ENCODE measurements at places on chromosomes 2 and 18. TPM values are rescaled to one million over a fixed set of nuclear protein-coding genes. Genes with fewer than 3 reads are reported as not detected.

DNA sequence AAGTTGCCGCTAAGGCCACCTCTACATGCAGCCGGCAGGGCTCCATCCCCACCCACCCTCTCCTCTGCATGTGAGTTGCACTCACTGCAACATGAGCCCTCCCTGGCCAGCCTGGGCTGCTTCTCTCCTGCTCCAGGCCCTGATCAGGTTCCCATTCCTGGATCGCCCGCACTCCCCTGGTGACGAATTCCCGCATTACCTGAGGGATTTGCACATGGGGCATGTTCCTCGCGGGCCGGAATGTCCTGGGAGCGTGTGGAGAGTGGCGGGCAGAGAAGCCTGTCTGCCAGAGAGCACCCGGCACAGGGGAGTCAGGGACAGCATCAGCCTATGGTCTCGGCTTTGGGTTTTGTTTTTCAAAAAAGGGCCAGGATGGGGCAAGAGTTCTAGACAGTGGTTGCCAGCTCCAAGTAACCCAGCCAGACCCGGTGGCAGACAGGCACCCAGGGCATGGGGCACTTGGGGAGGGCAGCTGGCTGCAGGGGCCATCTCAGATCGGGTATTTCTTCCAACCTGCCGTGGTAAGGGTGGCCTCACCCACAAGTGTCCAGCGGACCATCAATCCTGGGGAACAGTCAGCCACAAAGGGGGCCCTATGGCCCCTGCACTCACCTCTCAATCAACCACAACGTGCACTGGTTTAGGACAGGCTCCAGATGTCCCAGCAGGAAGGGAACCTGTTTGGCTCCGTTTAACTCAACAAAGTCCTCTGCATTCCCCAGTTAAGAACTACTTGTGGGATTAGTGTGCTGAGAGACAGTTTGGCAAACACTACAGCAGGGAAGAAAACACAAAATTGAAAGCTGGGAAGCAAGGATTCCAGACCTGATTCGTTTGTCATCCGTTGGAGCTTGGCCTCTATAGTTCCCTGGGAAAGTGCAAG is 187.7 kb downstream of the SMAD7 start:
- DNase-seq = no peak

CFAP65 gene
- not detected for total RNA-seq

HOXD9 gene
- total RNA-seq = 23.8 TPM

DNA sequence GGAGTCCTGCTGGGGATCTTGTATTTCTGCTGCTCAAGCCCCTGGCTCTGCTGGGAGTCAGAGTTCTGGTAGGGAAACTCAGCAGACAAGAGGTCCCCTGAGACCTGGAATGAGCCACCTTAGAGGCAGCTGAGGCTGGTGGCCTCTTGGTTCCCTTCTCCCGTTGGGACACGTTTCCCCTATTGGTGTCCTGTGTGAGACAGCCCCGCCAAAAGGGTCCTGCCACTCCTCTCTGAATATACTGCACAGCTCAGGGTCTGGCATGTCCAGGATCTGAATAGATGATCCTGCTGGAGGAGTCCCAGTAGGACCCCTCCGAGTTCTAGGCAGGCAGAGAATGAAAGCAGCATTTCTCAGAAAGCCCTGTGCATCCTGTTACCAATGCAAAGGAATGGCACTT is 2.0 kb upstream of the RALB start:
- no peak for DNase-seq

FIGN gene
- under 0.01 TPM for total RNA-seq

Data from lung microvascular endothelial cell (primary cell).